Small intestine (tissue), 16 donors: ENCODE measurements at places on chromosomes 1 and 21. TPM values are rescaled to one million over a fixed set of nuclear protein-coding genes. Genes with fewer than 3 reads are reported as not detected.

TARBP1 gene
- 23.2 TPM for polyA plus RNA-seq

LCE1E gene
- polyA plus RNA-seq, result not detected

TDRD10 gene
- 0.81 TPM for polyA plus RNA-seq

MAB21L3 gene
- polyA plus RNA-seq, result not detected

CFAP45 gene
- 0.36 TPM for polyA plus RNA-seq

GLUL gene
- 190 TPM for polyA plus RNA-seq

LAMC1 gene
- 3.5 TPM for polyA plus RNA-seq
